Urothelium cell line (cell line): ENCODE measurements at places on chromosomes 12 and 14.

GRCh38 chr12:7060353-7060954 is at the start of gene C1S:
C1S (plus strand) TSS chr12:7060718; CDS start chr12:7061913, 1,195 bp downstream.
- DNase-seq = peak; percentile 59

DNA sequence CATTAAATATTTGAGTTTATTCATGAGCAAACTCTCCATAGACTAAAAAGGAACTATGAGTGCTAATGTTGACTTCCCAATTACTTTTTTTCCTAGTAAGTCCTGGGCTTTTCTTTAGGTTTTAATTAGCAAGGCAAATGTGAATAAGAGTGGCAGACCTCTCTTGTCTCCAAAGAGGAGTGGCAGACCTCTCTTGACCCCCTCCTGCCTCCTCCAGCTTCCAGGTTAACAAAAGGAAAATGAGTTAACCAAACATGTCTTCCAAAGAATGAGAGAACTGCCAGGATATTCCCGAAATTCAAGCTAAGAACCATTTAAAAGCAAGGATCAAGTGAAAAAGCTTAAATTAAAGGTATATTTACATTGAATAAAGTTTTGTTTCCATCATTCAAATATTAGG is 253.2 kb downstream of the MDGA2 start:
- no peak for DNase-seq

GRCh38 chr12:45216230-45216982 is 511 bp downstream of the ANO6 start:
- DNase-seq = peak; percentile 41

- no peak for DNase-seq
Observed at GRCh38 chr14:102462391-102462790, 47.2 kb downstream of the ANKRD9 start.

GRCh38 chr12:51401900-51402299 is 10.7 kb upstream of the GALNT6 start:
- no peak for DNase-seq

DNA sequence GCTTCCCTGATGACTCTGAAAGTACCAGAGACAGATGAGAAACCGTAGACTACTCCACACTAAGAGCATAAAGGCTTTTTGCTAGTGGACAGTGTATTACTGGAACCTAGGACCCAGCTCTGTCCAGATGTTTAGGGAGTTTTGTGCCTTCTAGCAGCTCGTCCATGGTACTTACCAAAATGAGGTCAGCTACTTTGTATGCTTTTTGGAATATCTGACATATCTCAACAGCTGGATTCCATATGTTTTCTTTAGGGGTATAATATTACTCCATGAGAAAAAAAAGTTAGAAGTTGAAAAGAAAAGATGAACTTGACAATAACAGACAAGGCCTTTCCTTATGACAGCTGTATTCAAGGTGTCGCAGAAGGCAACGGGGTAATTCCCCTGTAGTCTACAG is 32.1 kb upstream of the FRMD6 start:
- DNase-seq = no peak

- no peak for DNase-seq
Observed at GRCh38 chr12:62166525-62166924, 93.7 kb upstream of the USP15 start.

- no peak for DNase-seq
Observed at GRCh38 chr14:103541709-103542604, 13.0 kb downstream of the TRMT61A start.

DNA sequence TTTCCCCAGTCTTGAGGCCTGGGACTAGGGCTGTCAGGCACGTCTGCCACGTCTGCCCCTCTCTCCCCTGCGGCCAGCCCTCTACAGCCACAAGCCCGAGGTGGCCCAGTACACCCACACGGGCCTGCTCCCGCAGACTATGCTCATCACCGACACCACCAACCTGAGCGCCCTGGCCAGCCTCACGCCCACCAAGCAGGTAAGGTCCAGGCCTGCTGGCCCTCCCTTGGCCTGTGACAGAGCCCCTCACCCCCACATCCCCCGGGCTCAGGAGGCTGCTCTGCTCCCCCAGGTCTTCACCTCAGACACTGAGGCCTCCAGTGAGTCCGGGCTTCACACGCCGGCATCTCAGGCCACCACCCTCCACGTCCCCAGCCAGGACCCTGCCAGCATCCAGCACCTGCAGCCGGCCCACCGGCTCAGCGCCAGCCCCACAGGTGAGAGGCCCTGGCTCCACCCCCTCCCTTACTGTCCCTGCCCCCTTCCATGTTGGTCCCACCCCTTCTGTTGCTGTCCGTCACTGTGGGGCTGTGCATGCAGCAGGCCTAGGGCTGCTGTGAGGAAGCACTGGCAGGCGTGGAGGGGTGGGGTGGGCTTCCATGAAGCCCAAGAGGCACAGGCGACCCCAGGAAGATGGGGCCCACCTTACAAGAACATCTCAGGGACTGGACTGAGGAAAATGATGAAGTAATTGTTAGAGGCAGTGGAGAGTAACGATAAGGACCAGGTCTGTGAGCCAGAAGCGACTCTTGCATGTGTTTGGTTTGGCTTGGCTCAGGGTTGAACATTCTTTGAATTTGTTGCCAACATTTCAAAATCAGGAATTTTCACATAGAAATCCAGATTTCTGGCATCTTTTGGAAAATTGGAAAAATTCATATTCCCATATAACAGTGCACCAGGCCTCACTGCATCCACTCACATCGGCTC is 16.8 kb downstream of the C12orf43 start:
- DNase-seq = no peak

DNA sequence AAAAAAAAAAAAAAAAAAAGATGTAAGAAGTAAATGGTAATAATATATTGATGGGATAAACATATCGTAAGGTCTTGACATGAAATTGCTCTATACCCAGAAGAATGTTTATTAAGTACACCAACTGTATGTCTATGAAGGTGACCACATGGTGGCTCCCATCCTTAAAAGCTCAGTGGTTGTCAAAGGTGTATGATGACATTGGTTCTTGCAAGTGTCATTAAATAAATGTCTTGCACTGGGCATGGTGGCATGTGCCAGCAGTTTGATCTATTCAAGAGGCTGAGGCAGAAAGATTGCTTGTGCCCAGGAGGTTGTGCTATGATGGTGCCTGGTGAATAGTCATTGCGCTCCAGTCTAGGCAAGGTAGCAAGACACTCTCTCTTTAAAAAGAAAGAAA is 10.4 kb downstream of the CCT2 start:
- DNase-seq = no peak

- peak; percentile 28 for DNase-seq
Observed at GRCh38 chr12:40980427-40980961, 207.6 kb upstream of the PDZRN4 start.

DNA sequence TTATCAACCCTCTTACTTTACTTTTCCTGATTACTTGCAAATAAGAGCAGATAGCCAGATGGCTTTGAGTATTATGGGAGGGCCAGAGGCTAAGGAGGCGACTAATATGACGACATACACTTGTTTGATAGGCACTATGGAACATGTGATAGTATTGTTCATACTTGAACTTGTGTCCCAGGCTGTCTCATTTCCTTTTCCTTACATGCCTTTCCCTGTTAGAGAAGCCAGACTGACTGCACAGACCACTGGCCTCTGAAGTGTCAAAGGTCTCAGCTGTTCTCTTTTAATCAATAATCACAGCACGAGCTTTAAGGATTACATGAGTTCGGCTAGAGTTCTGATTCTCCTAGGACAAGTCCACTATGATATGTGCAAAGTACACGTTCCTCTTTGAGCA is 326.0 kb downstream of the PRKD1 start:
- no peak for DNase-seq

DNA sequence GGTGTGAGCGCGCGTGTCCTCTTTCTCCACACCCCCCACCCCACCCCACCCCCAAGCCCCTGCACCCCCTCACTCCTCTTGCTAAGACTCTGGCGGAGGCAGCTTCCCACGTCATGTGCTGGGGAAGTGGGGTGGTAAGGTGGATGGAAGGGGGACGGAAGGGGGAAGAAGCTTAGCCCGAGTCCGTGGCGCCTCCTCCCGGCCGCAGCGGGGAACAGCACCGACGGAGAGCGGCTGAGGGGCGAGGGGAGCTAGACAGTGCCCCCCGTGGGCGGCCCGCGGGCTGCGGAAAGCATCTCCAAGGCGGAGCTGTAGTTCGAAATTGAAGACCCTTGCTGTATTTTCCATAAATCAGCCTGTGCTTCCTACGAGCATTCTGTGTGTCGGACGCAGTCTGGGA is 588 bp upstream of the GRIN2B start:
- DNase-seq = peak; percentile 49

DNA sequence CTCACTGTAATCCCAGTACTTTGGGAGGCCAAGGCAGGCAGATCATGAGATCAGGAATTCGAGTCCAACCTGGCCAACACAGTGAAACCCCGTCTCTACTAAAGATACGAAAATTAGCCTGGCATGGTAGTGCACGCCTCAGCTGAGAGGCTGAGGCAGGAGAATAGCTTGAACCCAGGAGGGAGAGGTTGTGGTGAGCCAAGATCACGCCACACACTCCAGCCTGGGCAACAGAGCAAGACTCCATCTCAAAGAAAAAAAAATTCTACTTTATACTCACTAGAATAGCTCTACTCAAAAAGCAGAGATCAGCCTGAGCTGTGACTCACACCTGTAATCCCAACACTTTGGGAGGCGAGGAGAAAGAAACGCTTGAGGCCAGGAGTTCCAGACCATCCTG is 17.1 kb downstream of the NUMB start:
- no peak for DNase-seq

GRCh38 chr14:92590941-92591340 is 77.4 kb downstream of the RIN3 start:
- DNase-seq = no peak
